Ureter (tissue), 1 donor: ENCODE measurements at places on chromosomes 7 and 10.
A peak's percentile ranks its signal among the peaks of the same experiment; 100 is the strongest.

DNA sequence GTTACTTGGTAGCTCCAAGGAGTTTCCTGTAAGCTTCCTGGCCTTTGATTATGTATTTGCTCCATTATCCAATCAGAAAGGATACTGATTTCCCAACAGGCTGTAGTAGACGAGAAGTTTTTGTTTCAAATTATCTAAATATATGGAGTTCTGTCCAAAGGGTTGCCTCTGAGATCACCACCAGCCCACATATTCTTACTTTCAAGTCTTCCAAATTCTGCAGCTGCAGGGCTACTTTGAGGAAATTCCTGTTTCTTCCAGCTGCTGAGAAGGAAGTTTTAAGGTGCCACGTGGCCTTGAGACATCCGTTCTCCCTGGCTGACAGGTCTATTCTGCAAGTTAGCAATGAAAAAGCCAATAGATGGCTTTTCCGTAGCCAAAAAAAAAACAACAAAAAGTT, 286.0 kb downstream of the TWIST1 start:
- no peak for DNase-seq

- DNase-seq: no peak
Observed at GRCh38 chr10:22453948-22454591, 108.8 kb downstream of the SPAG6 start.

- DNase-seq: no peak
Observed at GRCh38 chr7:103640031-103640779, 194.2 kb upstream of the SLC26A5 start.

DNA sequence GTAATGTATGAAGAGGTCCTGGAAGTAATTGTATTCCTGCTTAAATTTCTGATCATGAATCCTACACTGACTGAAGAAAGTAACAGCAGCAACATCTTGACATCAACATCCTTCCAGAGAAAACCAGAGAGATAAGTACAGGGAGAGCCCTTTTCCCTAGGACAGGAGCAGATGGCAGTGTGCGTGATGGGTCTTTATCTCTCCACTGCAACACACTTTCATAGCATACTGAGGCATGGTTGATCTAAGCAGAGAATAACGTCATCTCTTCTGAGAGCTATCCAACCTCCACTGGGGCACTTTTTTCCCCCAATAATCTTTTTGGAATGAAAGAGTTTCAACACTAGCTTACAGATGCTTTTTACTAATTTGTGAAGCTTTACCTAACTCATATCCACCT, 342 bp downstream of the OR2A25 start:
- DNase-seq: no peak

GRCh38 chr7:151198945-151199848, 11.1 kb downstream of the H2BK1 start:
- no peak for DNase-seq

GRCh38 chr7:30846378-30846777, 65.3 kb upstream of the AQP1 start:
- peak; percentile 83 for DNase-seq

- no peak for DNase-seq
Observed at GRCh38 chr7:111985798-111986197, 220.4 kb downstream of the DOCK4 start.

DNA sequence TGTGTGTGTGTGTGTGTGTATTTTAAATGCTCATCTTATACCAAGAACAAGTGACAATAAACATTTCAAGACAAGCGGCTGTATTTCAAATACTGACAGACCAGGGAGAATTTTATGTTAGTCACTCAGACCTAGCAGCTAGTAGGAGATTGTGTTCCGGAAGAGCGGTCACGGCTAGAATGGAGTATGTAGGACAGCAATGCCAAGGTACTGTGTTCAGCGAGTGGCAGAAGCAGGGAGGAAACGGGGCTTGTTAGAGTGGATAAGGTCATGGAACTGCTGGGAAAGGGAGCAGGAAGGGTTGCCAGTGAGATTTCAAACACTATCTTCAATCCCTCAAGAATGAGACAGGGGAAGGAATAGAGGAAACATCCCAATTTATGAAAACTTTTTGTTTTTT, 260.5 kb upstream of the PITRM1 start:
- no peak for DNase-seq

DNA sequence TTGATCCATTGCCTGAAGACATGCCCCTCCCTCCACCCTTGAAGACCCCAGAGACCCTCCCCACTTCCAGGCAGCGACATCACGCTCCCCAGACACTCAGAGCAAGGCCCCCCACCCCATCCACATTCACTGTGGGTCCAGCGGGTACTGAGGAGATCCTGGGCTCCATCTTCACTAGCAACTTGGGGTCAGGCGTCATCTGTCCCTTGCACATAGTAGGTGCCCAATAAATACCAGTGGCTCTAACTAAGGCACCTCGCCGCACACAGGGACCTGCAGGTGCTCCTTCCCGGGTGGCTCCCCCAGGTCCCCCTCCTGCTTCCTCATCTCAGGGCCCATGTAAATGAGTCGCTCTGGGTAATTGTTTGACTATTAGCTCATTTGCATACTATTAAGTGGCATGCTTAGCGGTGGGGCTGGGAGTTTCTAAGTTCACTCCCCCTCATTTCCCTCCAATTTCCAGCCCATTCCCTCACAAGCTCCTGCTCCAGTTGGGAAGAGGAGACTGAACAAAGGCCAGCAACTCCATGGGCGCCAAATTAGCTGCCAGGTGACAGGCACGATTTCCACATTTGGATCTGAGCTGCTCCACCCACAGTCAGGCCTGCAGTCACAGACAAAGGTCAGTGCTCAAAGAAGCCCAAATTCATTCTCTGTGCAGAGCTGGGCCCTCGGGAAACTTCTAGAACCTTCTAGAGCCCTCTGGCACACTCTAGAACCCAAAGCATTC, 29.7 kb downstream of the EBF3 start:
- DNase-seq: no peak
